PC-3 (cell line): ENCODE measurements at places on chromosomes 3 and 15.

DNA sequence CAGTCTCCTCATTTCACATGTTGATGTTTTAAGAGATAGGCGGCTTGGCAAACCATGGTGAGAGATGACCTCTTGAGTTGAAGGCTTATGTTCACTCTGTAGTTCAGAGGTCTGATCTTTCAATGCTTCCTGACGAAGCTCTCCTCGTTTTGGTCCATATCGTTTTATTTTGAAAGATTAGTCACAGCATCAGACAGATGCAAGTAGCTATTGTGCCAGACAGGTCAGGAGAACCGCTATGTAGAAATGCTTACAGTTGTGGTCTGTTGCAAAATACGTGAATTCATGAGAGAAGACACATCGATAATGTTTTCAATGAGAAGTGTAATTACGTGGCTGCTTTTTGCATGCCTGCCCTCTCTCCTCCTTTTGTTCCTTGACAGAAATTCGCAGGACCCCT lies 47.5 kb downstream of the CHL1 start:
- no peak for DNase-seq

- DNase-seq, result peak; percentile 13
These were observed 66.5 kb downstream of the UBE3A start for GRCh38 chr15:25372298-25372697.

DNA sequence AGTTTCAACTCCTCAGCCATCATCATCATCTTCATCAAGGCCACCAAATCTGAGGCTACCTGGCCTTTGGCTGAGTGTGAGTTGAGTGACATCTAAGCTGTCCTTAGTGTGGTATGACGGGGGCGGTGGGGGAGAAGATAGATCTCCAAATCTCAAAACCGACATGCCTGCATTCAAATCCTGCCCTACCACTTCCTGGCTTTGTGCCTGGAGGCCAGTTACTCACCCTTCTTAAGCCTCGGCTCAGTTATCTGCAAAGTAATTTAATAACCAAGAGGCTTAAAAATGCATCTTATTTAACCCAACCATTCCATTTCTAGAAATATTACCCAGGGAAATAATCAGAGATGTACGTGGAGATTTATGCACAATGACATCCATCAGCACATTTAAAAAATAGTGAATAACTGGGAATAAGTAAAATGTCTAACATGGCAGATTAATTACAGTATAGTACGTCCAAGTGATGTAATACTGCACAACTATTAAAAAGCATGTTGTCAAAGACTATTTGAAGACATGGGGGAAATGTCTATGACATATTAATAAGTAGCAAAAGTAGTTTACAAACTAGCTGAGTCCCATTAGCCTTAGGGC lies 167.4 kb downstream of the NTRK3 start:
- DNase-seq, result peak; percentile 4

- peak; percentile 52 for DNase-seq
These were observed 186.1 kb downstream of the OTOL1 start for GRCh38 chr3:161682715-161683114.

DNA sequence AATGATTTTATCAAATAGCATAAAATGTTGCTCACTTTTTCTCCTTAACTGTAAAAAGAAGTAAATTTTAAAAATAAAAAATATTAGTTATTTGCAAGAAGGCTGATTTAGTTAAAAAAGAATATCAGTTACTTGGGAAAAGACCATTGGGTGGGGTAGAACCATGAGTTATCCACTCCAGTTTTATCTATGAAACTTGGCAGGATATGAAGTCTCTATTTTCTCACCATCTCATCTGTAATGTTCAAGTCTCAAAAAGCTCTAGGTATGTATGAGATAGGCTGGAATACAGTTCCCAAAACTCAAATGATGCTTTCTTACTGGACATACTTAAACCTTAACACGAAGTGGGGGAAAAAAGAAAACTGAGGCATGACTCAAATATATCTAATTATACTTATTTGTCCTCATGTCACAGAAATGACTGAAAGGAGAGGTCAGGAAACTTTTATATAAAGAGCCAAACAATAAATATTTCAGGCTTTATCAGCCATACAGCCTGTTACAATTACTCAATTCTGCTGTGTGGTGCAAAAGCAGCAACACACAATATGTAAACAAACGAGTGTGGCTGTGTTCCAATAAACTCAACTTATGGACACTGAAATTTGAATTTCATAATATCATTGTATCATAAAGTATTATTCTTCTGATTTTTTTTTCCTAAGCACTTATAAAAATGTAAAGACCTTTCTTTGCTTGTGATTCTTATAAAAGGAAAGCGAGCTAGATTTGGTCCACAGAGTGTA lies 131.8 kb downstream of the TBL1XR1 start:
- no peak for DNase-seq

- DNase-seq, result no peak
These were observed 41.4 kb downstream of the PGPEP1L start for GRCh38 chr15:98966091-98966787.

DNA sequence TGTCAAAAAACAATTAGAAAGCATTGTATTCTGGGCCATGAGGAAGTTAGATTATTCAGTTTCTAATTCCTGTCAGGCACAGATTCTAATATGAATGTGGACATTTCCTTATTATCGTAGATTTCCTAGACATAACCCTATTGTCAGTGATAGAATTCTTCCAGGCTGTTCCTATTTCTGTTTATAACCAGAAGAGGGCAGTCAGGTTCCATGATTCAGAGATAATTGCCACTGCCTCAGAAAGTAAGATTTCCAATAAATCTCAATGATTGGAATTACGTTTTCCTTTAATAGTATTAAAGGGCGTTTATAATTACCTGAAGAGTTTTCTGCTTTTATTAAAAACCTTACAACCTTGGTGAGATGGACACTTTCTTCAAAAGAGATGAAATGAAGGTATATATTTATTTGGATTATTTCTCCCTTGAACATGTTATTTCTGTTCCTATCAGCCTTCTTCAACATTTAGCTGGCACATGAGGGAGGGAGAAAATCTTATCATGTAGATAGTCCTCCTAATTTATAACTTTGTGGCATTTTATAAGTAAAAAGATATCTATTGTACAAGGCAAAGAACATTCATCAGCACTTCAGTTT lies 439.2 kb downstream of the MCTP2 start:
- peak; percentile 60 for DNase-seq

DNA sequence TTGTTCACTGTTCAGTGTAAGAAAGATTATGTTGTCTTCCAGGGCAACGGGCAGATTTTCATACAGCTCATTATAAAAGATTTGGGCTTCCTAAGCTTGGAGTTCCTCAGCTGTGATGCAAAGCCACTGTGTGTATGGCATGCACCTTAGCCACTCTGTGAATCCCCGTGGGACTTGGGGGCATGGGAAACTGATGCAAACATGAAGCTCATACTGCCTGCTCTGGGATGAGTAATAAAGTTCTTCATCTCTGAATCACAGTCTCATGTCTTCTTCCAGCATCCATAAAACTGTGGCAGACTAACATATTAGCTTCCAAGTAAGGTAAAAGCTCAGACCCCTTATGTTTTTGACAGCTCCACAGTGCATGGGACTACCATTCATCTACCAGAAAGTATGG lies 154.3 kb upstream of the RORA start:
- no peak for DNase-seq

DNA sequence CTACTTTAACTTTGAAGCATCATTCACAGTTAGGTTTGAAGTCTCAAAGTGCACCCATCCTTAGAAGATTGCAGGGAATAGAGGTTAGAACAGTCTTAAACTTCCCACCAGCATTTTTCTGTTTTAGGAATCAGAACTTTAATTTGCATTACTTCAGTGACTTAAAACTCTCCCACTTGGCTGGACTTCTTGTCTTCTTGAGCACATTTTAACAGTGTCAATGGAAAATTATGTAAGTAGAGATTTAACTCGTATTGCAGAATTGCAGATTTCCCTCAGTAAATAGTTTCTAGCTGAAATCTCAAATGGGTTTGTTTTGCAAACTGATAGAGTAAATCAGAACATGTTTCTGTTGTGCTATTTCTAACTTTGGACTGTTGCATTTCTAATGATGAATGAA lies 369.6 kb downstream of the OTOL1 start:
- no peak for DNase-seq

DNA sequence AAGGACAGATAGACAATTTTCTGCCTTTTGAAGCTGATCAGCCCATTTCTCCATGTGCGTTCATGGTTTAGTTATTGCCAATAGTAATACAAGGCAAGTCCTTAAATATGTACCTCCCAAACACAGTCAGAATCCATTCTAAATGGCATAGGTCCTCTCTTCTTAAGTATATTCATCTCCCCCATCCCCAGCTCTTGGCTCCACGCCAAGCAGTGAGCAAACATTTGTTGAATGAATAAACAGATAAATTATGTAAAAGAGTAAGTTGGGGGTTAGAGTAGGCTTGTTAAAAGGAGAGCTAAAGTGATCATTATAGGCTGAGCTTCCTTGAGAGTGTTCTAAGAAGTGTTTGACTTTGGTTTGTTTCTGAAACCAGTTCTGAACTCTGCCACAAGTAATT lies 241.3 kb downstream of the ITPR1 start:
- peak; percentile 77 for DNase-seq

GRCh38 chr3:25288413-25288812 lies 139.7 kb upstream of the RARB start:
- DNase-seq, result no peak

DNA sequence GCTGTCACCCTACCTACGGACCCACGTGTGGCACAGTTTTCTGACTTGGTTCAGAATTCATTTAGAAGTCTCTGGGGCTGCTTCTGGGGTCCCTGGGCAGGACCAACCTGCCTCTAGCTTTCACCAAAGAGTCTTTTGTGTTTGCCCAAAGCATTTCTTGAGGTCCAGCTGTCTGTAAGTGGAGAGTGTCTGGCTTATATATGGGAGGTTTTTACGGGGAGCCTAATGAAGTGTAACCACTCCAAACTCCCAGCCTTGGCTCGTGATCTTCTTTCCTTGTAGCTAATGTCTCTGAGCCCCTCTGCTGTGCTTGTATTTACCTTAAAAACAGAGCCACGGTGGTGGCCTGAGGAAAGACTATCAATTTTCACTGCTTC lies 109.0 kb upstream of the CTDSPL start:
- no peak for DNase-seq

DNA sequence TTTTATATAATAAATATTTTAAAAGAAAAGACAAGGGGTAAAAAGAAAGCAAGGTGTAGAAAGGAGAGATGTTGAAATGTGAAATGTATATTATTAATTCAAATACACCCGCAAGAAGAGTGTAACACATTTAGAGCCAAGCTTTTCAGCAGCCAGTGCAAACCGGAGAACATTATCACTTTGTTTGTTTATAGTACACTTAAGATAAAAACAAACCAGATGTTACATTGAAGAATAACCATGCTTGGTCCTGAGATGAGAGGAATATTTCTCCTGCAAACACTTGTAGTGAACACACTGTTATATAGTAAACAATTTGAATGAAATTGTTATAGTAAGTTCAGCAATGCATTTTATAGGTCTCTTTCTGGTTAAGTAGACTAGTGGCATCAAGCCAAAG lies 1441.5 kb downstream of the OTOL1 start:
- DNase-seq, result no peak
